Naive thymus-derived CD4-positive, alpha-beta T cell (primary cell): ENCODE measurements at places on chromosomes 7 and 10. TPM values are rescaled to one million over a fixed set of nuclear protein-coding genes. Genes with fewer than 3 reads are reported as not detected.

The VENTX gene
- not detected for total RNA-seq

The NYAP1 gene
- 0.05 and 0.36 TPM in 2 replicates for total RNA-seq

The AVL9 gene
- total RNA-seq = 42.2 and 45.3 TPM in 2 replicates

The ANKRD7 gene
- total RNA-seq = not detected

The GPR141 gene
- not detected for total RNA-seq

The IL6 gene
- total RNA-seq = 0.64 TPM
